Activated T-helper 2 cell treated with anti-CD3 and anti-CD28 coated beads, Interferon-gamma antibody, Interleukin-2, Interleukin-4, amounts not matched to agents 10 μg/mL and 5 μg/mL and 100 μg/mL, durations not matched to agents 14 hours and 24 hours and 36 hours (primary cell): ENCODE measurements at places on chromosomes 13 and 19.

- no peaks in the 10 kb centered on the region for H3K27me3 ChIP-seq
- no peak for DNase-seq
- no peak overlapping the region for H3K4me3 ChIP-seq
- no peak overlapping the region for H3K27ac ChIP-seq
- H3K36me3 ChIP-seq = no peaks in the 10 kb centered on the region
Observed at GRCh38 chr13:59480396-59481259, 683.1 kb downstream of the DIAPH3 start.

GRCh38 chr19:45472563-45473366 is 5.0 kb downstream of the FOSB start:
- peaks cover 32% of the 10 kb centered on the region for H3K4me1 ChIP-seq
- peaks cover 39% of the 10 kb centered on the region for H3K36me3 ChIP-seq
- DNase-seq = no peak
- no peak overlapping the region for H3K27ac ChIP-seq
- peaks cover 46% of the 10 kb centered on the region for H3K27me3 ChIP-seq

GRCh38 chr19:31419871-31420445 is 70.7 kb upstream of the TSHZ3 start:
- H3K4me1 ChIP-seq = no peaks in the 10 kb centered on the region
- no peak for DNase-seq
- no peaks in the 10 kb centered on the region for H3K27me3 ChIP-seq
- H3K36me3 ChIP-seq = no peaks in the 10 kb centered on the region
- no peak overlapping the region for H3K4me3 ChIP-seq
- H3K27ac ChIP-seq = no peak overlapping the region

GRCh38 chr13:110108348-110109139 is 198.4 kb downstream of the COL4A1 start:
- H3K36me3 ChIP-seq = no peaks in the 10 kb centered on the region
- H3K4me3 ChIP-seq = no peak overlapping the region
- H3K4me1 ChIP-seq = no peaks in the 10 kb centered on the region
- no peak for DNase-seq

GRCh38 chr19:18174983-18175382 is 1.4 kb downstream of the IFI30 start:
- no peak for DNase-seq
- H3K27me3 ChIP-seq = no peaks in the 10 kb centered on the region
- peaks cover 22% of the 10 kb centered on the region for H3K4me1 ChIP-seq
- no peak overlapping the region for H3K27ac ChIP-seq

- no peak for DNase-seq
- H3K36me3 ChIP-seq = peaks cover 14% of the 10 kb centered on the region
- peaks cover 2% of the 10 kb centered on the region for H3K4me1 ChIP-seq
- no peak within 1 kb of the TSS for H3K4me3 ChIP-seq
- H3K27ac ChIP-seq = no peak within 1 kb of the TSS
Observed at GRCh38 chr19:6464070-6464873, at the start of gene CRB3. CRB3 (plus strand) TSS chr19:6464271; CDS start chr19:6464702, 431 bp downstream.

GRCh38 chr13:96958286-96958891 is 35.9 kb downstream of the OXGR1 start:
- no peaks in the 10 kb centered on the region for H3K36me3 ChIP-seq
- no peak overlapping the region for H3K4me3 ChIP-seq
- H3K27ac ChIP-seq = no peak overlapping the region

GRCh38 chr19:40601134-40601974 is at the start of gene LTBP4:
LTBP4 (plus strand) TSS chr19:40601369; CDS start chr19:40601388, 19 bp downstream.
- peaks cover 36% of the 10 kb centered on the region for H3K27me3 ChIP-seq
- H3K27ac ChIP-seq = no peak within 1 kb of the TSS
- H3K4me3 ChIP-seq = peak within 1 kb of the TSS; percentile 45
- peaks cover 54% of the 10 kb centered on the region for H3K4me1 ChIP-seq
- no peaks in the 10 kb centered on the region for H3K36me3 ChIP-seq

DNA sequence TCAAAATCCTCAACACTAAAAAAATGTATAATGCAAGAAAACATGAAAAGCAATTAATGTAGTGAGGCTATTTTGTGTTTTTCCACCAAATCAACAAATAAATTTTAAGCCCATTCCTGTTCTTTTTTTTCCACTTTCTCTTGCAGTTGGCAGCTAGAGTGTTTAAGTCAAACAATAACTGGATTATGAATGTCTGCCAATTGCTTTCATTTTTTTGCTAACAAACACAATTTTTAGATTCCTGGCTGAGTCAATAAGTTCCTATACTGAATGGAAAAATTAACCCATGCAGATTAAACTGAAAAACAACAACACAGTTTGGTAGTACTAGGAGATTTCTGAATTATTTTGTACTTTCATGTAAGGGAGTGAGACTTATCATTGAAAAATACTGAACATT is 232.4 kb downstream of the SLITRK5 start:
- DNase-seq = no peak
- H3K36me3 ChIP-seq = no peaks in the 10 kb centered on the region
- no peaks in the 10 kb centered on the region for H3K4me1 ChIP-seq
- no peak overlapping the region for H3K4me3 ChIP-seq
- H3K27me3 ChIP-seq = no peaks in the 10 kb centered on the region

DNA sequence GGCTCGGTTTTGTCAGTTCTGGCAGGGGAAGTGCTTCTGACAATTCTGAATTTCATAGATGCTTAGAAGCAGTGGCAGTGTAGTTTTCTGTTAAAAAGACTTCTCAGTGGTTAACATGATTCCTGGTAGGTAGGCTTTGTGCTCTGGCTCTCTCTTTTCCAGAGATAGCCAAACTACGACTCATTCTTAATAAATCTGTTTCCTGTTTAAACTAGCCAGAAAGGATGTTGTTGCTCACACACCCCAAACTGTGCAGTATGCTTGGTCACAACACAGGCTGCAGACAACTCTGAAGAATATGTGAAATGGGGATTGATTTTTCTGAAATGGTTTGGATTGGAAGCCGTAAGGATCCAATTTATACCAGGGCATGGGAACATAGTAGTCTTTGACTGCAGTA is 711.5 kb downstream of the PCDH17 start:
- H3K4me3 ChIP-seq = no peak overlapping the region
- H3K27me3 ChIP-seq = no peaks in the 10 kb centered on the region
- DNase-seq = no peak

DNA sequence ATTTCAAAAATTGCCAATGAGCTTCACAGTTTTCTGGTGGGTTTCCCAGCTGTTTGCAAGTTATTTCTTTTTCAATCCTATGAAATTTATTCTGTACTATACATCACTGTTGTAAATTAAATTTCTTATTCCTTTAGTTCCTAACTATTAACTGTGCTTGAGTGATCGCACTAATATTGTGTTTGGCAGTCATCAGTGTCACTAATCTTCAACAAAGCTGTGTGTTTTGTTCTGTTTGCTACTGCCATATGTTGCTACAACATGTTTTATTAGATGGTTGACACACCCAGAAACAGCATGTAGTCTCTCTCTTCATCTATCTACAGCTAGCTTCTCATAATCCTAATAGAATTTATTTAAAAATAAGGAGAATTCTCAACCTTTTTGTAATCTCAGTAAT is 453.6 kb upstream of the PRR20A start:
- no peak overlapping the region for H3K4me3 ChIP-seq
- no peaks in the 10 kb centered on the region for H3K4me1 ChIP-seq
- DNase-seq = no peak
- H3K36me3 ChIP-seq = no peaks in the 10 kb centered on the region
- no peak overlapping the region for H3K27ac ChIP-seq

- H3K36me3 ChIP-seq = no peaks in the 10 kb centered on the region
- DNase-seq = no peak
- no peaks in the 10 kb centered on the region for H3K4me1 ChIP-seq
- no peaks in the 10 kb centered on the region for H3K27me3 ChIP-seq
- no peak overlapping the region for H3K4me3 ChIP-seq
Observed at GRCh38 chr13:75946536-75947284, 310.6 kb downstream of the LMO7 start.

- H3K36me3 ChIP-seq = peaks cover 31% of the 10 kb centered on the region
- H3K4me1 ChIP-seq = peaks cover 18% of the 10 kb centered on the region
- no peaks in the 10 kb centered on the region for H3K27me3 ChIP-seq
Observed at GRCh38 chr19:12295191-12295590, 508 bp upstream of the ZNF44 start.

- H3K4me3 ChIP-seq = no peak overlapping the region
- H3K27ac ChIP-seq = no peak overlapping the region
- no peaks in the 10 kb centered on the region for H3K27me3 ChIP-seq
Observed at GRCh38 chr13:113809934-113810333, 50.9 kb downstream of the TMEM255B start.

DNA sequence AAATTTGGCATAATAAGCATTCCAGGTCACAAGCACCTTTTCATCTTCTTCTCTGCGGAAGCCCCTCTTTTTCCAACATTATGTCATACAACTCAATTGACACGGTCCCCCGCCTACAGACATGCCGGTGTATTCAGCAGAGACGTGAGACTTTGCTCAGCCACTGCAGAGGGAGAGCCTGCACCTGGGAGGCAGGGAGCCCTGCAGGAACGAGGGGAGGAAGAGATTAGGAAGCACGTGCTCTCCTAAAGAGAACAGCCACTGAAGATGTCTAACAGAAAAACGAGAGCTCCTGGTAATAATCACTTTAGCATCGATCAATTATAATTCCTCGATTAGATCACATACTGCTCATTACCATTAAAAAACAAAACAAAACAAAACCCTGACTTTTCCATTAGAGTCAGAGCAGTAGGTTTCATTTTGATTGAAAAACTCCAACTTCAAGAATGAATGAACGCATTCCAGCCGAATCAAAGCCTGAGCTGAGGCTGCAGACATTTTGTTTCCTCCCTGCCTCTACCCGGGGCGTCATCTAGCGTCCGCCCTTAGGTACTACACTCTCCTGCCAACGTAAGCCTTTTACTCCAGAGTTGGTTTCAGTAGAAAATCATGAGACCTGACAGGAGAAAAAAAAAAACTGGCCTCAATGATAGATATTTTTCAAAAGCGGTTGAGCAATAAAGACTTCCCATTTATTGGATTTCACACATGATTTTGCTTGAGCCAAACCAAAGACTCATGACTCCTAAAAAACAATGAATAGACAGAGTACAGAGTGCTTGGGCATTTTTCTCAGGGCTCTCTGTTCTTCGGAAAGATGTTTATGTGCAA is 194.5 kb downstream of the KATNAL1 start:
- H3K27me3 ChIP-seq = peaks cover 4% of the 10 kb centered on the region
- no peak overlapping the region for H3K27ac ChIP-seq
- H3K4me3 ChIP-seq = peak overlapping the region; percentile 50
- peaks cover 22% of the 10 kb centered on the region for H3K4me1 ChIP-seq
- no peaks in the 10 kb centered on the region for H3K36me3 ChIP-seq

DNA sequence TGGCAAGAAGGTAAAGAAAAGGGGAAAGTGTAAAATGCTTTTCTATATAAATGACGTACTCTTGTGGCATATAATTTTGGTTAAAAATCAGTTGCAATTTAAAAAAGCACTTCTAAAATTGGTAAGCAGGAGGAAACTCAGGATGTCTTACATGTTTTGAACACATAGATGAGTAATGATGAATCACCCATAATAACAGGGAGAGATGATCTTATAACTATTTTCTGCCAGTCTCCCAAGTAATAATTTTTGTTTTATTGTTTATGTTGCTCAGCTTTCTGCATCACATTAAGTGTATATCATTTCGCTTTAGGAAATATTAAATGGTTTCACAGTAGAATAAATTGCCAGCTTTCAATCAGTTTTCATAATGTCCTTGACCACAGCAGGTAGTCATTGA is 1430.7 kb upstream of the PCDH20 start:
- no peaks in the 10 kb centered on the region for H3K27me3 ChIP-seq
- no peak overlapping the region for H3K4me3 ChIP-seq
- H3K4me1 ChIP-seq = no peaks in the 10 kb centered on the region
- no peak for DNase-seq
- no peak overlapping the region for H3K27ac ChIP-seq

DNA sequence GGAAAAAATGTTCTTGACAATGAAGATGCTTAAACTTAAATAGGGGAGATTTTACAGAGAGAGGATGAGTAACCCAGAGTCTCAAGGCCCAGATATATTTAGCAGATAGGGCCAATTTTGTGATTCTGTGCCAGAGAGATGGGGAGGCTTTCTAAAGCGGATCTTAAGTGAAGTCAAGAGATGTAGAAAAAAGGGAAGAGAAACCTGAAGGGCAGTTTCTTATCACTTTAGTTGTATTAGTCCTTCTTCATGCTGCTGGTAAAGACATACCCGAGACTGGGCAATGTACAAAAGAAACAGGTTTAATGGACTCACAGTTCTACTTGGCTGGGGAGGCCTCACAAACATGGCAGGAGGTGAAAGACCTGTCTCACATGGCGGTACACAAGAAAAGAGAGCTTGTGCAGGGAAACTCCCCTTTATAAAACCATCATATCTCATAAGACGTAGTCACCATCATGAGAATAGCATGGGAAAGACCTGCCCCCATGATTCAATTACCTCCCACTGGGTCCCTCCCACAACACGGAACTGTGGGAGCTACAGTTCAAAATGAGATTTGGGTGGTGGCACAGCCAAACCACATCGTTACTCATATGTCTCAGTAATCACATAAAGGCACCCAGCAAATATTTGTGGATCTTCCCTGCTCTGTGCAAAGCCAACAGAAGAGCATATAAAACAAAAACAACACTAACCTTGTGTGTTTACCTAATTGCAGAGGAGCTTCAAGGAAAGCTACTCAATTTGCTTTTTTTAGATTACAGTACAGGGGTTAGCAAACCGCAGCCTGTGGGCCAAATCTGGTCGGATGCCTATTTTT is 102.6 kb upstream of the MYCBP2 start:
- no peak for DNase-seq
- peak overlapping the region; percentile 60 for H3K27ac ChIP-seq
- no peak overlapping the region for H3K4me3 ChIP-seq
- H3K27me3 ChIP-seq = peaks cover 7% of the 10 kb centered on the region
- H3K4me1 ChIP-seq = peaks cover 13% of the 10 kb centered on the region

GRCh38 chr13:99159331-99160061 is 41.2 kb upstream of the UBAC2 start:
- H3K27me3 ChIP-seq = peaks cover 28% of the 10 kb centered on the region
- no peak overlapping the region for H3K4me3 ChIP-seq
- H3K27ac ChIP-seq = no peak overlapping the region
- H3K4me1 ChIP-seq = no peaks in the 10 kb centered on the region
- H3K36me3 ChIP-seq = no peaks in the 10 kb centered on the region

GRCh38 chr13:74557870-74558269 is 423.7 kb upstream of the KLF12 start:
- DNase-seq = no peak
- no peaks in the 10 kb centered on the region for H3K36me3 ChIP-seq
- H3K27me3 ChIP-seq = no peaks in the 10 kb centered on the region
- H3K4me1 ChIP-seq = no peaks in the 10 kb centered on the region
- H3K4me3 ChIP-seq = no peak overlapping the region
- H3K27ac ChIP-seq = no peak overlapping the region

DNA sequence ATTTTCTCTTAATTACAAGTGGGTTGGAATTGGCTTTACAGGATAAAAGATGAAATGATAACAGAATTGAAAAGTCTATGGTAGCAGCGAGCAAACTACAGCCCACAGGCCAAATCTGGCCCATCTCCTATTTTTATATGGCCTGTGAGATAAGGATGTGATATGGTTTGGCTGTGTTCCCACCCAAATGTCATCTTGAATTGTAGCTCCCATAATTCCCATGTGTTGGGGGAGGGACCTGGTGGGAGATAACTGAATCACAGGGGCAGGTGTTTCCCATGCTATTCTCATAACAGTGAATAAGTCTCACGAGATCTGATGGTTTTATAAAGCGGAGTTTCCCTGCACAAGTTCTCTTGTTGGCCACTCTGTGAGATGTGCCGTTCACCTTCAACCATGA is 19.0 kb downstream of the CRYL1 start:
- H3K27me3 ChIP-seq = no peaks in the 10 kb centered on the region
- no peak overlapping the region for H3K4me3 ChIP-seq
- peaks cover under 1% of the 10 kb centered on the region for H3K36me3 ChIP-seq
- H3K27ac ChIP-seq = no peak overlapping the region
- no peak for DNase-seq
- no peaks in the 10 kb centered on the region for H3K4me1 ChIP-seq

- no peaks in the 10 kb centered on the region for H3K4me1 ChIP-seq
- no peak overlapping the region for H3K4me3 ChIP-seq
- H3K27me3 ChIP-seq = no peaks in the 10 kb centered on the region
- H3K36me3 ChIP-seq = peaks cover 2% of the 10 kb centered on the region
- DNase-seq = no peak
Observed at GRCh38 chr13:113972451-113973217, 1.2 kb downstream of the C13orf46 start.
